Nucleus accumbens (tissue), 56 donors: ENCODE measurements at places on chromosomes 5 and 9.

DNA sequence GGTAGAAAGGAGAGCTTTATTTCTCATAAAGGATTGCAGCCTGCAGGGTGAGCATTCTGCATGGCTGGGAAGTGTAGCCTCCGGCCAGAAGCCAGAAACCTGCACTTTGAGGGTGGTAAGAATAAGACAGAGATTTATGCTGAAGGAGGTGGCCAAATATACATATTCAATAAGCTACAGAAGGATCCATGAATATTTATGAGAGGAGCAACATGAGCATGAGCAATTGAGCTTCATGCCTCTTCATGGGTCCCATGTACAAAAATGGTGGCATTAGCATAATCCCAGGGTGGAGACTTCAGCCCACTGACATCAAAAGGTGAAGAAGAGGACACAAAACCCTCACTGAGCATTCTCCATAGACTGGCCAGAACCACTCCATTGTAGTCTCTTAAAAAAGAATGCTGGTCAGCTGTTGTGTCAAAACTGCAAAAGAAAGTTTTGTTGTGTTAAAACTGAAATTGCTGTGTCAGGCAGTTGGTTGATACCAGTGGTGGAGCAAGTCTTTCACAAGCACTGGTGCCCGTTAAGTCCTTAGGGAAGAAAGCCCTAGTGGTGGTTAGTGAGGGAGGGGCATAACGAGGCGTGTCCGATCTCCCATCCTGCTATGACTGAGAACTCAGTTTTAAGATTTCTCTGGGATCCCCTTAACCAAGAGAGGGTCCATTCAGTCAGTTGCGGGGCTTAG, 160.8 kb upstream of the MAP1B start:
- DNase-seq = no peak

GRCh38 chr5:160507221-160507721, 85.6 kb downstream of the PTTG1 start:
- DNase-seq = no peak

DNA sequence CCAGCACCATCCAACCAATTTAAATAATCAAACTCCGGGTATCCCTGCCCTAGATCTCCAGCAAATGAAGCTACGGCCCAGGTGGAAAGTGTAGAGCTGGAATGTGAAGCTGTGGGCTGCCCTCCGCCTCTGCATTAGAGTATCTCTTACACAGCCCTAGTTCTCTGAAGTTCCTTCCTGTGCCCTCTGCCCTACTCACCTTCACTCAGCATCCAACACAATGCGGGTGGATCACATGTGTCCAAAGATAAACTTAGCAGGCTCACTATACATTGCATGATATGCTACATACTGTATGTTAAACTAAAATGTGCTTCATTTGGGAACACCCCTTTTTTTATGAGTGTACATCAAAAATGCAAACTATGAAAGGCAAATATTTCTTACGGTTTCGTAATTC, 70.0 kb upstream of the RAD23B start:
- no peak for DNase-seq

- DNase-seq = no peak
These were observed 175.2 kb downstream of the PAX5 start for GRCh38 chr9:36858805-36859375.

DNA sequence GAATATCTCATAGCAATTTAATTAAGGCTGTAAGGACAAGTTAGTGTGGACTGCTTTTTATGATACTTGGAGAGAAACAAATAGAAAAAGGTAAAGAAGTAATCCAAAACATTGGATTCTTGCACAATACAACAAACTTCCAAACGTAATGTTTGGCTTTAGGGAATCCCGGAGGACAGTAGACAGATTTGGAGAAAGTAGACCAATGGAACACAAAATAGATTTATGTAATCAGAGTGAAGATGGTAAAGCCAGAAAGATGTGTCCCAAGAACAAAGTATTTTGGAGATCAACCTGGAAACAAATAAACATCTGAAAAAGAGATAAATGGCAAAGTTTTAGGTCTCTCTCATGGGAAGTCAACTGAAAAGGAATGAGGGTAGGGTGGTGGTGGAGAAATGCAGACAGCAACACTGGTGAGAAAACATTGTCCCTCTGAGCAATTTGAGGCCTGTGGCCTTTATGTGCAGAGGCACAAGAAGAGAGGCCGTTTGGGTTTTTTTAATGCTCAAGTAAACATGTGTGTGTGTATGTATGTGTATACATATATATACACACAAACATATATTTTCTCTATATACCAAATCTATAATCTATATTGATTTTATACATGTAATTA, 620.6 kb downstream of the PDE4D start:
- DNase-seq = no peak

DNA sequence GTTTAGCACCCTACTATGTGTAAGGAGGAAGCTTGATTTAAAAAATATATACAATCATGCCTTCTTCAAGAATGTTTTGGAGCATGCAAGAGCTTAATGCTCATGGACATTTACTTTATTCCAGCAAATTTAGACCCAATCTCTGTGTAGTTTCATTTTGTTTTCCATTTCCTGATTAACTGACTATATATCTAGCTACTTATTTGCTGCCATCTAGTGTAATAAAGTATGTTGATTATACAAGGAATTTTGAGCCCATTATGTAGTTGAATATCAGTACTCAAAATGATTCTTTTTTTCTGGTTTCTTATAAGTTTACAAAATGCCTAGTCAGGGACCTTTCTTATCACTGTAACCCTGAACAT, 100.0 kb upstream of the CCDC152 start:
- DNase-seq = no peak

DNA sequence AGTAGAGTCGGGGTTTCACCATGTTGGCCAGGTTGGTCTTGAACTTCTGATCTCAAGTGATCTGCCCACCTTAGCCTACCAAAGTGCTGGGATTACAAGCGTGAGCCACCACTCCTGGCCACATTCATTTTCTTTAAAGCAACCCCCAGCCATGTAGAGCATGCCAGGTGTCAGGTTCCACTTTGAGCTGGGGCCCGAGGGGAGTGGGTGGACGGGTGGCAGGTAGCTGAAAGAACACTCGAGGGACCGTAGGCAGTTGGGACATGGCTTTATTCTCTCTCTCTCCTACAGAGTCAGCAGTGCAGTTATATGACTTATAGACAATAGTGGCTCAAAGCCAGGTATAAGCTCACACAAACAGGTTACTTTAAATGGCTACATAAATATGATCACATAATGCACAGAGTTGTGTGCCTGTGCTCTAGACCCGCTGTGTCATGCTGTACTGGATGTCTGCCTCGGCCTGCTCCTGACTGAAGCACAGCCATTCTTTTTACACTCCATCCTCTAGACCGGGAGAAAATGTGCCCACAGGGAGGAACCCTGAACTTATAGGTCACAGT, 60.5 kb upstream of the FAM120A start:
- DNase-seq = no peak

GRCh38 chr5:95712347-95712958, 18.7 kb upstream of the RHOBTB3 start:
- no peak for DNase-seq

DNA sequence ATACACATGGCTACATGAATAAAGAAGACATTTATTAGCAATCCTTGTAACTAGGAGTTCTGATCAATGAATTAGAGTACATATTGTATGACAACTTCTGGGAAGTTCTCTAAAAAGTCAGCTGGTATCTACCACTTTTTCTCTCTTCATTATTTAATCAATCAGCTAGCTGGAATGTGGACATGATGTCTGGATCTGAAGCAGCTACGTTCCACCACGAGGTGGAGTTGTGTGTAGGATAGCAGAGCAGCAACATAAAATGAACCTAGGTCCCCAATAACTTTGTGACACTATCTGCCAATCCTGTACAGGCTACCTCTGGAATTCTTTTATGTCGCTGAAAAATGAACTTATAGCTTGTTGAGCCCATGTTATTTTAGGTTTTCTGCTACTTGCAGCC, 32.9 kb upstream of the ENTREP1 start:
- no peak for DNase-seq

DNA sequence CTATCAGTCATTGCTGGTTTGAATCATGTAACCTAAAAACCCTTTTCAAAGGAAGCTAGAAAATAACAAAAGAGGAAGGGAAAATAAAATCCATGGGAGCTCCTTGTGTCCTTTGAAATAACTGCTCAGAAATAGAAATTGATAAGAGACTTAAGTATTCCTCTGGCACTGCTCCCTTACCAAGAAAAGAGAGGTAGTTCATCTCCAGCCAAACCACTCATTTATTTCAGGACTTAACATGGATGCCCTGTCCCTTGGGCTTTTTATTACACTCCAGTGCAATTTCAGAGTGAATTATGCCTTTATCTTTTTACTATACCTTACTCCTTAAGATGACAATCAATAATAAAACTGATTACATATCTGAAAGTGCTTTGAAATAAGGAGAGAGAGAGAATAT, 61.0 kb downstream of the MUSK start:
- DNase-seq = no peak

GRCh38 chr9:102209176-102209575, 470.7 kb upstream of the GRIN3A start:
- DNase-seq = no peak

- DNase-seq = no peak
These were observed 974 bp downstream of the CLINT1 start for GRCh38 chr5:157857816-157858526.

DNA sequence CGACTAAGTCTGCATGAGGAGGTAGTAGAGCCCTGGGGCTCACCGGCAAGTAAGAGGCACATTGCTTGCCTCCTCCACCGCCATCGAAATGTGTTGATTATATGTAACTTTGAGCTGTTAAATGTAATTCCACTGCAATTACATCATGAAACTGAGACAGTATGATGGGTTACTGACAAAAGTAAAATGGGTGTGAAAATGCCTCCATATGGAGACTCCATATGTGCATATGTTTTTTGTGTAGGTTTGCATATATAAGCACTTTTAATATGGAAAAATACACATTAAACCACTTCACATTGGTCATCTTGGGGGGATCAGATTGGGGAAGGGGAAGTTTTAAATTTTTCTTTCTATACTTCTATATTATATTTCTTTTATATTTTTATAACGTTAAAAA, 29.8 kb downstream of the NFIL3 start:
- DNase-seq = no peak

- DNase-seq = no peak
These were observed 250.3 kb downstream of the DMAC1 start for GRCh38 chr9:7549249-7549648.

- DNase-seq = no peak
These were observed 5.0 kb downstream of the SQSTM1 start for GRCh38 chr5:179825655-179826182.

- peak; percentile 48 for DNase-seq
These were observed 205.8 kb upstream of the IER5L start for GRCh38 chr9:129383561-129384490.

- no peak for DNase-seq
These were observed 293.5 kb downstream of the HINT1 start for GRCh38 chr5:130871346-130872086.

GRCh38 chr5:21820527-21820926, 1032.6 kb downstream of the CDH12 start:
- no peak for DNase-seq

DNA sequence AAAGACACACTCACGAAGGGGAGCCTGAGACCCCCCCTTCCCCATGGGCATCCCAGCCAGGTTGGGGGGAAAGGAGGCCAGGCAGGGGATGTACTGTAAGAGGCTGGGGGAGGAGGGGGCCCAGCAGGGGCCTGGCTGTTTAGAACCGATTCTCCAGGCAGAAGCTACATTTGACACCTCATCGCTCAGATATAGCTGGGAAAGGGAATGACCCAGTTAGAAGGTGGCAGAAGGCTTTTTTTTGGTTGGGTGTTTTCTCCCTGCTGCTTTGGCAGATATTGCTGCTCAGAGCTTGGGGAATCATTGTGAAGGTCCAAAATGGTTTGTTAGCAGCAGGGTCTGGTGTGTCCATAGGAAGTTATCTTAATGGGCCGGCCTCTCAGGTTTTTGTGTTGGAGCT, 6.0 kb downstream of the CDX1 start:
- no peak for DNase-seq

DNA sequence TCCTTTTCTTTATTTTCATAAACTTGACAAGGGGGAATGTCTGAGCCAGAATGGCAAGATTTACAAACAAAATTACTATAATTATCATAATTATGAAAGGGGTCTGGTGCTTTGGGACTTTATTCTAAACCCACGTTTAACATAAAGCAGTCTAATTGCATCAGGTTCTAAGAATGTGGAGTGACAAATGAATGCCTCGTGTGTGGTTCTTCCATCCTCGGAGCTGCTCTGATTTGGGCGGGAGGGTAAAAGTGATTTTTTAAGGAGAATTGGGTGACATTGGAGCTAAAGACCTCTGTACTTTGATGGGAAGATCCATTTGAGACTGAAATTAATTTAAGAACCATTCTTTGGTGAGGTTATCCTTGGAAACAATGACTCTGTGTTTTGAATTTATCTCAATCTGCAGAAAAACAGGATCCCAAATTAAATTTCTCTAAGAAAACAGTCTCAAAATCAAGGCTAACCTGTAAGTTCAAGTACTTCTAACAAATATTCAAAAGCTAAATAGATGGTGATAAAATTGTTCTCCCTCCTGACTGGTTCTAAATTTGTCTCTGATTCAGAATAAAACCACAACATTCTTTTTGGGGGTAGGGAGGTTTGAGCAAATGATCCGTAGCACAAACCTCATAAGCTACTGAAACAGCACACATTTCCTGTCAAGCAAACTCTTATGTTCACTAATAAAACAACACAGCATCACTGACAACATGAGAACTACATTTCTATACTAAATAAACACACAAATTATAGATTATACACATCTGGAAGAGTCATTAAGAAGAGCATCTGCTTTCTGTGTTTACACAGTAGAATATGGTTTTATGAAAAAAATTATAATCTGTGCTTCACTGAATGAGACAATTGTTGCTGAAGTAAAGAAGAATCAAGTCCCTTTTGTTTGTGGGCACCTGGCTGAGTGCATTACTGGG, 85.5 kb downstream of the DCP2 start:
- DNase-seq = no peak

- no peak for DNase-seq
These were observed 105.8 kb downstream of the ADAMTS2 start for GRCh38 chr5:179239256-179240135.

DNA sequence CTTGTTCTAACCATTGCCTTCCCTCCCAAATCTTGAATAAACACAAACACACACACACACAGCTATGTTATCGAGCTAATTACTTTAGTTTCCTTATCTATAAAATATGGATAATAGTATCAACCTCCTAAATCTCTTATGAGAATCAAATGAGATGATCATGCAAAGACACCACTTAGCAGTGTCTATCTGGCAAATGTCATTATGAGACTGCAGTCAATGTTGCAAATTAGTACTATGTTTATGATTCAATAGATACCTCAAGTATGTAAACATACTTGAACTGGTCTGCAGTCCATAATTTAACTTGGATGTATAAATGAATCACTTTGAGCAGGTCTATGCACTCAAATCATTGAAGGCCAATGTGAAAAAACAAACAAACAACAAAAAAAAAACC, 22.2 kb upstream of the ERAP2 start:
- no peak for DNase-seq

GRCh38 chr5:156201788-156202403, 125.1 kb upstream of the SGCD start:
- DNase-seq = peak; percentile 8

GRCh38 chr5:69224520-69224919, 10.2 kb upstream of the CDK7 start:
- no peak for DNase-seq
